GM13976 (cell line): ENCODE measurements at places on chromosomes 1 and 21.

GRCh38 chr21:45811136-45811535, 167.6 kb downstream of the PCBP3 start:
- no peak for DNase-seq

GRCh38 chr1:116367256-116367945, 5.6 kb upstream of the ATP1A1 start:
- no peak for DNase-seq

- no peak for DNase-seq
These were observed 26.4 kb downstream of the TIAM1 start for GRCh38 chr21:31317688-31318087.

- no peak for DNase-seq
These were observed 28.4 kb downstream of the METTL13 start for GRCh38 chr1:171809834-171810233.

- DNase-seq = no peak
These were observed 40.6 kb downstream of the DRAM2 start for GRCh38 chr1:111099289-111099688.

GRCh38 chr1:241202401-241202800, 154.6 kb downstream of the RGS7 start:
- DNase-seq = no peak

- no peak for DNase-seq
These were observed 28.6 kb upstream of the NADK start for GRCh38 chr1:1806890-1807289.

DNA sequence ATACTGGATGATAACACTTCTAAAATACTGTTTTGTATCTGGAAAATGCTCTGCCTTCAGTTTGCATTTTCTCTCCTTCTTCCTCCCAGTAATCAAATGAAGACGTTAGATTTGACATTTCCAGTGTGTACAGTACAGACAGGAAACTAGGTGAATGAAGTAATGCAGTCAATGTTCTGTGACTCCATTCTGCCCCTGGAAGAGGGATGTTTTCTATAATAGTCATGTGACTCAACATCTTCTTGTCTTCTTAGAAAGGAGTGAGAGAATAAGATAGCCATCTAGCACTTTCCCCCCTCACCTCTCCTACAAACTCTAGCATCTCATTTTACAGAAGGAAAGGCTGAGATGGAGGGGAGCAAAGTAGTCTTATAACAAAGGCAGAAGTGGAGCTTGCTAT, 77.6 kb downstream of the DDR2 start:
- DNase-seq = no peak

- no peak for DNase-seq
These were observed 31.8 kb downstream of the ATF3 start for GRCh38 chr1:212640223-212640878.

DNA sequence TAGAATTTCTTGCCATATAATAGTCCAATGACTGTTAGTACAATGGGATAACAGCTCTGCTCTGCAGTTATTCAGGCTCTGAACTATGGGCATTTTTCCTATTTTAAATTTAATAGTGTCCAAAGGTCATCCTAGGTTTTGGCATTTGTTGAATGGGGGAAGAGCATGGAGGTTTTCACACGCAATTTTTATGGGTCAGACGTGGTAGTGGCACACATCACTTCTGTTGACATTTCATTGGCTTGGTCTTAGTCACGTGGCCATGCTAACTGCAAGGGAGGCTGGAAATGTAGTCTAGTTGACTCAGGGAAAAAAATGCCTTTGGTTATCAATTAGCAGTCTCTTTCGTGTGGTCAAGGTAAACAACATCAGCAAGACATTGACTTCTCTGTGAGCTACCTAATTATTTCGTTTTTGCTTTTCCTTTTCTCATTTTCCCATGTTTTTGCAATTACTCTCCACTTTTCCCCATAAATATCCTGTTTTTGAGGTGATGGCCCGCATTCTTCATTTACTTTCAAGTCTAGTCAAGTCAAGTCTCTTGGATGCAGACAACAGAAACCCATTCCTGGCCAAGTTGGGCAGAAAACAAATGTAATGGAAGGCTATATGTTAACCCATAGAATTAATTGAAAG, 82.8 kb downstream of the DYRK1A start:
- no peak for DNase-seq

- no peak for DNase-seq
These were observed 126.3 kb upstream of the JUN start for GRCh38 chr1:58909914-58910681.

DNA sequence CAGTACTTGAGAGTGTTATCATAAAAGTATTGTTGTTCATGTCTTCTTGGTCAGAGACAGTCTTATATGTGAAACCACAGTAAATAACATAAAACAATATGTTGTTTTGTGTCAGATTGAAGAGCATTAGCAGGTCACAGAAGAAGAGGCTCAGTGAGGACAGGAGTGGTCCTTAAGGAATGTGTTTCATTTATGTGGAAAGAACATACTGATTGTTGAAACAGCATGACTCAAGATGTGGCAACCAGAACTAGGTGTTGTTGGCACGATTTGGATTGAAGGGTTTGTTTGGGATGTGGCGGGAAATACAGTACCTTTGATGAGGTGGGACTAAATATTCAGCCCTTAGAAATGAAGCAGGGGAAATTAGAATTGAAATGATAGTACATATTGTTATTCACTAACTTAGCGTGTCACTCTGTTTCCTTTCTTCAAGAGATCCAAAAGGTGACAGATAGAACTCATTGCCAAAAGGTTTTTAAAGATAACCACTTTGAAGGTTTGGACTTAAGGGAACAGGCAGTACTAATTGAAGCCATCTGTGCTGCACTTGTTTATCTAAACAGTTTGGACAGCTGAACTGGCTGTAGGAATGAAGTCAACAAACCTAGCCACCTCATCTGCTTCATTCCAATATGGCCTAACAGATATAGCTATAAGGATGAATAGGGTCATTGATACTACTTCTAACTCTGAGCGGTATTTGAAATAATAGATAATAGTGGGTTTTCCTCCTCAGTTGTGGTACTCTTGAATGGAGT, 14.4 kb downstream of the RALGPS2 start:
- no peak for DNase-seq

DNA sequence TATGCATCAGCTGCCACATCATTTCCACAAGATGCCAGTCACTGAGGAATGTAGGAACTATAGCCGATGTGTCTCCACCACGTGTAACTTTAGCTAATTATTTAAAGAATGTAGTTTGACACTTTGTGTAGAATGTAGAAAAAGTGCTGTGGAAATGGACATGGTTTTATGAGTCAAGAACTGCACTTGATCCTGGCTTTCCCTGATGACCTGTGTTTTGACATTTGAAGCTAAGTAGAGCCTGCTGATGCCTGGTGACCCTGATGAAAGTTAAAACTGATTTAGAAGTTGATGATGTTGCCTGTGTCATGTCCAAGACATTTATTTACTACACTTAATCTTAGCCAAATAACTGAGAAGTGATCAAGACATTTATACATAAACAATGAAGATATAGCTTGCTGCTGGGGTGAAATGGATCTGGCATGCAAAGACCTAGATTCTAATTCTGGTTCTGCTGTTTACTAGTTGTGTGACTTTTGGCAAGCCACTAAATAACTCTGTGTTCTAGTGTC, 4.4 kb upstream of the OSBPL9 start:
- DNase-seq = no peak

- DNase-seq = no peak
These were observed 260.3 kb downstream of the SIPA1L2 start for GRCh38 chr1:232369451-232370296.

DNA sequence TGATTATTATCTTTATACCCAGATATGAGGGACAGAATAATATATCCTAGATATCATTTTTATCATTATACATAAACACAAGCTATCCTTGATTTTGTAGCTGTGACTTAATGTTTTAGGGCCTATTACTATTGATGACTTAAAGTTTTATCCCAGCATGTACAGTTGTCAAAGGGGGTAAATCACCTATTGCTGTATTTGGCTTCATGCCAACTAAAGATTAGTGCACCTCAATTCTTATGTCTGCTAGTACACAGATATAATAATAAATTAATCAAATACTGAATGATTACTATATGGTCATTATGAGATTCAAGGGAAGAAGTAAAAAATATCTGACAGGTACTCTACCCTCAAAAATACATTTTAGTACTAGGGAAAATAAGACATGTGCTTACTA, 84.0 kb downstream of the SYT14 start:
- no peak for DNase-seq

GRCh38 chr21:44072111-44072510, 35.1 kb upstream of the PWP2 start:
- no peak for DNase-seq

- no peak for DNase-seq
These were observed 8.7 kb downstream of the PTCH2 start for GRCh38 chr1:44834328-44834727.

DNA sequence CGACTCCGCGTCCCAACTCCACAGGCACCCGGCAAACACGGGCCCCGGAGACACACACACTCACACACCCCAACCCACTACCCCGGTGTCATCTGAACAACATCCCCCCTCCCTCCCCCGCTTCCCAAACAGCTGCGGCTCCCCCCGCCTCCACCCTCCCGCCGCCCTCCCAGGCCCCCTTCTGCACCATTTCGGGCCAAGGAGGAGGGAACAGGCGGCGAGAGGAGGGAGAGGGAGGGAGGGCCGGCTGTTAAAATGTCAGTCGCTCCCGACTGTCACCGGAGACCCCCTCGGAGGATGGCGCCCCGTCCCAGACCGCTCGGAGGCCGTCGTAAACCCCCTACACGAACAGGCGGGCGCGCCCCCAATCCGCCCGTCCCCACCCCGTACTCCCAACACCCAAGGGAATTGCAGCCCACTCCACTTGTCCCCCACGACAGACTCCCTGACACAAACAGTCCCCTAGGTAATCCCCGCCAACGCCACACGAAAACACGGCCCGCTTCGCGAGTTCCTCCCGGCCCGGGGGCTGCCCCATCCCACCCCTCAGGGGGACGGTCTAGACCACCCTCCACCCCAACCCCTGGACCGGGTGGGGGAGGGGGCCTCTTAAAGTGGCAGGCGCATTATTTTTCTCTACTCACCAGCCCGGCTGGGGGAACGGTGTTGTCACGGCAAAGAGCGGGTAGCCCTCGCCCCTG, 583 bp downstream of the MEF2D start:
- DNase-seq = no peak

DNA sequence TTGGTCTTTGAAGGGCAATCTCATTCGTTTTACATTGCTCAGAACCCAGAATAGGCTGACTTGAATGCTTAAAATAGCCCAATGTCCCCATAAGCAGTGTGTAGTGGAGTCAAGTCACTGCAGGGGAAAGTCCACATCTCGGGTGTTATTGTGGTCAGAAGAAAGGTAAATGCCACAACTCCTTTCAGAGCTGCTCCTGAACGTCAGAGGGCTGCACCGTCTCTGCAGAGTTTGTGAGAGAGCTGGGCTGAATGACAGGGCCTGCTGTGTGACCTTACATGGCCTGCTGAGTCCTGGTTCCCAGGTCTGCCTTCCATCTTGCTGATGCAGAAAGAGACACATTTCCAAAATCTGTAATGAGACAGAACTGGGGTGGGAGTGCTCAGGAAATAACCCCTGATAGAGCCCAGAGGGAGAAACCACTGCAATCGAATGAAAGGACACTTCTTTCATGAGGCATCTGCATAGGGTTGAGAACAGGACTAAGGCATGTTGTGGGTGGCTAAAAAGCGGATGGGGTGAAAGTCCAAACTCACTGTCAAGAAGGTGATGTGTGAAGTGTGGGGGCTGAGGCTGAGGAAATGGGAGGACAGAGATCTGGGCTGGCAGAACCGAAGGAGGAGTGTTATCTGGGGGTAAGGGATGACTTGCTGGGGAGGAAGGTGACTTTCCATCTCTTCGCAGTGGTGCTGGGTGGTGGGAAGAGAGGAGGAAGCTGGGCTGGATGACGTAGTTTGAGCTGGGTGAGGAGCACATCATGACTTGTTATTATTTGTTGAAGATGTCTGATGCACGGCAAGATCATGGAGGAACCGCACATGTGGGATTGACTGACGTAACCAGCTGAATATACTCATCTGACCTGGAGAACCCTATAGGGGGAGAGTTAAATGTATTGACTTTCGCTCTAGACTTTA, 33.7 kb downstream of the XCL2 start:
- DNase-seq = peak; percentile 31

- DNase-seq = no peak
These were observed 99.9 kb upstream of the ZBTB40 start for GRCh38 chr1:22351768-22352080.

DNA sequence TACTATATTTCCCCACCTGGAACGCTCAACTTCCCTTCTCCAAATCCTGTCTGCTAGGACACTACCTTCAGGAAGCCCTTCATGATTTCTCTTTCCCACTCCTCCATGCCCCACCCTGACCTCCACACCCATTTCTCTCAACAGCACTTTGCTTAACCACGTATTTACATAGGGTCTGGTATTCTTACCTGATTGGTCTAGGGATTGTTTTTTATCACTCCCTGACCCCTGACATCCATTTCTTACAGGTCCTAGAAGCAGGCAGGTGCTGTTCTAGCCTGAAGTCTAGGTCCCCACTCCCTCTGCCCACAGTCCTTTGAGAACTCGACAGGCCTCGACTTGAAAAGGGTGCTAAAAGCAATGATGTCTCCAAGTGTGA, 47.5 kb downstream of the DMAP1 start:
- DNase-seq = peak; percentile 22

- no peak for DNase-seq
These were observed 61.1 kb downstream of the FYB2 start for GRCh38 chr1:56758135-56758534.
